ENCODE measurements at places on chromosomes 7 and 10. TPM values are rescaled to one million over a fixed set of nuclear protein-coding genes. Genes with fewer than 3 reads are reported as not detected.

GRCh38 chr10:8392216-8392615, 337.7 kb downstream of the GATA3 start:
- H3K27me3 ChIP-seq, result no peaks in the 10 kb centered on the region
- H3K4me3 ChIP-seq, result no peak overlapping the region
- H3K36me3 ChIP-seq, result no peaks in the 10 kb centered on the region
- H3K4me1 ChIP-seq, result no peaks in the 10 kb centered on the region

GRCh38 chr7:47192978-47193377, 388.9 kb downstream of the TNS3 start:
- H3K4me3 ChIP-seq, result no peak overlapping the region
- peaks cover 62% of the 10 kb centered on the region for H3K27me3 ChIP-seq
- no peaks in the 10 kb centered on the region for H3K4me1 ChIP-seq

DNA sequence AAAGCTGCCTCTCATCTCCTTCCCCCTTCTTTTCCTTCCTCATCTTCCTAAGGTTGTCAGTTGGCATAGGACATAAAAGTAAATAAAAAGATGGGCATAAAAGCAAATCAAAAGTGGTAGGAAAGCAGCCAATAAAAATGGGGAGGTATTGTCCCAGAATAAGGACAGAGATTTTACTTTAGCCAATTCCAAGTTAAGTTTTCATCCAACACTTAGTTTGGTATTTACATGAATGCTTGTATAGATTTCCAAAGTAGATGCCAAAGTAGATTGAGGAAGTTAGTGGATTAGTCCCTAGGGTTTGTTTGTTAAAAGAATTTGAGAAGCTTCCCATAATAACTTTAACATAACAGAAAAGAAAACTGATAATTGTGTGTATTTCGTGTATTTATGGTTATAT, 33.7 kb downstream of the HDAC9 start:
- H3K27me3 ChIP-seq, result no peaks in the 10 kb centered on the region
- no peaks in the 10 kb centered on the region for H3K36me3 ChIP-seq
- no peak overlapping the region for H3K4me3 ChIP-seq
- no peak overlapping the region for H3K27ac ChIP-seq
- no peak for DNase-seq

DNA sequence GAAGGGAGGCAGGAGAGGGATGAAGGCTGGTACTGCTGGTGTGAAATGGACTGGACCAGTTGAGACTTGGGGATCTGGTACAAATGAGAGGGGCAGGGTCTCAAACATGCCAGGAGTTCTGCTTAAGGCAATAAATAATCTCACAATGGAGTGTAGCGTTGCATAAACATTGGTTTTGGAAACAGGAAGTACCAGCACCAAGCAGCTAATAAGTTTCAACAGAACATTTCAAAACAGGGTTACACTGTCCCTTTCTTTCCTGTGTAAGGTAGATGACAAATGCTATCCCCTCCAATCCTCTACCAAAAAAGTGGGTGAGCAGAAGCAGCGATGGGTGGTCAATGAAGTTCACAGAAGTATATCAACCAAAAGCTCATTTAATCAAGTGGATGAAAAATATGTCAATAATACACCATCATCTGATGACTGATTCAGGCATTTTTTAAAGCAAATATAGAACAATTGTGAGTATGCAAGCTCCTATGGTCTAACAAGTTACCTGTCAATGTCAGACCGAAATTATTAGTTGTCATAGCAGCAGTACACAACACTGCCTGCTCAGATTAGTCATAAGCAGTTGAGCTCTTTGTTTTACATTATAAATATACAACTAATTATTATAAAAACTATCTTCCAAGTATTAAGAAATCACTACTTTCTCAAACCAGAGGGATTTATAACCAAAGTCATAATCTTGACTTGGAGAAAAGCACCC, 220.0 kb downstream of the FAM107B start:
- peak overlapping the region; percentile 12 for H3K27ac ChIP-seq
- no peaks in the 10 kb centered on the region for H3K27me3 ChIP-seq
- peak; percentile 52 for DNase-seq

- H3K4me1 ChIP-seq, result no peaks in the 10 kb centered on the region
- no peak overlapping the region for H3K4me3 ChIP-seq
- no peaks in the 10 kb centered on the region for H3K27me3 ChIP-seq
- DNase-seq, result peak; percentile 21
- no peak overlapping the region for H3K27ac ChIP-seq
These were observed 435.8 kb downstream of the EXOC4 start for GRCh38 chr7:133688483-133689239.

- no peaks in the 10 kb centered on the region for H3K36me3 ChIP-seq
- DNase-seq, result no peak
- no peaks in the 10 kb centered on the region for H3K4me1 ChIP-seq
These were observed 36.0 kb upstream of the GLCCI1 start for GRCh38 chr7:7932553-7932952.

GRCh38 chr10:659688-660141, 29.8 kb downstream of the DIP2C start:
- H3K27me3 ChIP-seq, result no peaks in the 10 kb centered on the region
- H3K4me1 ChIP-seq, result peaks cover 15% of the 10 kb centered on the region
- peak; percentile 87 for DNase-seq
- peak overlapping the region; percentile 24 for H3K27ac ChIP-seq
- no peak overlapping the region for H3K4me3 ChIP-seq

GRCh38 chr10:17599089-17599488, 18.1 kb downstream of the HACD1 start:
- peak; percentile 55 for DNase-seq
- H3K27ac ChIP-seq, result no peak overlapping the region
- peaks cover 3% of the 10 kb centered on the region for H3K36me3 ChIP-seq
- no peaks in the 10 kb centered on the region for H3K4me1 ChIP-seq
- no peaks in the 10 kb centered on the region for H3K27me3 ChIP-seq

- no peak overlapping the region for H3K4me3 ChIP-seq
- H3K27ac ChIP-seq, result no peak overlapping the region
- no peaks in the 10 kb centered on the region for H3K36me3 ChIP-seq
- peaks cover 1% of the 10 kb centered on the region for H3K4me1 ChIP-seq
These were observed 6.1 kb upstream of the SCRN1 start for GRCh38 chr7:29995652-29996051.

GRCh38 chr10:29130190-29130673, 158.6 kb upstream of the LYZL1 start:
- H3K4me3 ChIP-seq, result no peak overlapping the region
- peaks cover 9% of the 10 kb centered on the region for H3K27me3 ChIP-seq
- H3K27ac ChIP-seq, result no peak overlapping the region
- DNase-seq, result peak; percentile 51
- peaks cover 12% of the 10 kb centered on the region for H3K4me1 ChIP-seq

DNA sequence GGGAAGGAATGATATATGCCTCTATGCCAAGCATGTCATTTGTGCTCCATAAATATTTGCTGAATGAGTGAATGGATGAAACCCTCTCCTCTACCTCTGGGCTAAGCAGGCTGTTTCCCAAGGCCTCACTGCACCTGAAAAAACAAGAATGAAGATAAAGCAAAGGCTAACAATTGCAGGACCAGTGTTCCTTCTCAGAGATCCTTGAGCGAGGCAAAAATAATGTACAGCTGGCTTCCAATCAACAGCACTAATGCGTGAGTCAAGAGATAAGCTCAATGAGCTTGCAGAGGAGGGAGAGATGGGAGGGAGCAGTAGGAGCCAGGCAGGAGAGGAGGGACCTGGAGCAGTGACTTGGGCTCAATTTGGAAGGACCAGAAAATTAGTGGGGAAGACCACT, 144.5 kb upstream of the NFE2L3 start:
- no peak for DNase-seq
- H3K27ac ChIP-seq, result no peak overlapping the region
- no peaks in the 10 kb centered on the region for H3K36me3 ChIP-seq
- no peaks in the 10 kb centered on the region for H3K27me3 ChIP-seq
- no peak overlapping the region for H3K4me3 ChIP-seq

DNA sequence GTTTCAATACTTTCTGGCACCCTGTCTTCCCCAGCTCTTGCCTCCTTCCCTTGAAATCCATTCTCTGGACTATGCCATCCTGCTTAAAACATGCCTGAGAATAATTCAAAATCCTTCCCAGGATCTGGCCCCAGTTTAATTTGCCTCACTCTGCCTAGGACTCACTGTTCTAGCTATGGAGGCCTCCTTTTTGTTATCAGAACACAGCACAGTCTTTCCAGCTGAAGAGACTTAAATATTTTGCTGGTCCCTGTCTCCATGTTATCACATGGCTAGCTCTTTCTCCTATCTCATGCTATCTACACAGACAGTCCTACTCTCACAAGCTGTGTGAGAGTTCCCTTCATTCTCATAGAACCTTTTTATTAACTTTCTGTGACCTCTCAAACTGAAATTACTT, 194.8 kb downstream of the RNLS start:
- no peaks in the 10 kb centered on the region for H3K27me3 ChIP-seq
- H3K36me3 ChIP-seq, result no peaks in the 10 kb centered on the region
- peaks cover 2% of the 10 kb centered on the region for H3K4me1 ChIP-seq
- DNase-seq, result no peak
- H3K27ac ChIP-seq, result no peak overlapping the region

DNA sequence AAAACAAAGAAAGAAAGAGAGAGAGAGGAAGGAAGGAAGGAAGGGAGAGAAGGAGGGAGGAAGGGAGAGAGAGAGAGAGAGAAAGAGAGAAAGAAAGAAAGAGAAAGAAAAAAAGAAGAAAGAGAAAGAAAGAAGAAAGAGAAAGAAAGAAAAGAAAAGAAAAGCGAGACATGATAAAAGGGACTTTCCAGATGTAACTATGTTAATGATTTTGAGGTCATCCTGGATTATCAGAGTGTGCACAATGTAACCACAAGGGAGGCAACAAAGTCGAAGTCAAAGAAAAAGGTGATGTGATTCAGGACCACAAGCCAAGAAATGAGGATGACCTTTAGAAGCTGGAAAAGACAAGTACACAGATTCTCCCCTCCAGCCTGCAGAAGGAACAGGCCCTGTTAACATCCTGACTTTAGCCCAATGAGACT, 48.9 kb upstream of the PAX2 start:
- peaks cover 15% of the 10 kb centered on the region for H3K27me3 ChIP-seq
- no peak overlapping the region for H3K4me3 ChIP-seq
- H3K36me3 ChIP-seq, result no peaks in the 10 kb centered on the region
- DNase-seq, result no peak
- H3K27ac ChIP-seq, result no peak overlapping the region
- no peaks in the 10 kb centered on the region for H3K4me1 ChIP-seq

- H3K27me3 ChIP-seq, result no peaks in the 10 kb centered on the region
- H3K36me3 ChIP-seq, result no peaks in the 10 kb centered on the region
- no peak overlapping the region for H3K4me3 ChIP-seq
- no peak overlapping the region for H3K27ac ChIP-seq
These were observed 239.9 kb upstream of the KCND2 start for GRCh38 chr7:120033114-120033513.

DNA sequence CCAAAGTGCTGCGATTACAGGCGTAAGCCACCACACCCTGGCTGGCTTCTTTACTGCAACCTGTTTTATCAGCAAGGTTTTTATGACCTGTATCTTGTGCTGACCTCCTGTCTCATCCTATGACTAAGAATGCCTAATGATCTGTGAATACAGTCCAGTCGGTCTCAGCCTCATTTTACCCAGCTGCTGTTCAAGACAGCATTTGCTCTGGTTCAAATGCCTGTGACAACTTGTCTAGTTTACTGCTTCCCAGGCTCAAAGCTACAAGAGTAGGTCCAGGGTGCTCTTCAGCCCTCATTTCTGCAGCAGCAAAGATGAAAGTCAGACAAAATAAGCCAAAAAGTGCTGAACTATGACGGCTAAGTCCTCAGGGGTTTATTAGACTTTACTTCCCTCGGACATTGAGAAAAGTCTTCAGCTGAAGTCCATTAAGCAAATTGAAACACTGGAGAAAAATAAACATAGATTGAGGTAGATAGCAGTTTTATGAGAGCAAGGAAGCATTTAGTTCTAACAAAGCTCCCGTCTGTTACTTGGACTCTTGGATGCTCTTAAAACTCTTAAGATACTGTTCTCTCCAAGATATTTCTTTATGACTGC, 12.5 kb upstream of the LYZL1 start:
- no peak overlapping the region for H3K27ac ChIP-seq
- no peaks in the 10 kb centered on the region for H3K4me1 ChIP-seq
- peaks cover 42% of the 10 kb centered on the region for H3K27me3 ChIP-seq
- no peak for DNase-seq
- no peak overlapping the region for H3K4me3 ChIP-seq

- H3K27ac ChIP-seq, result no peak overlapping the region
- no peaks in the 10 kb centered on the region for H3K4me1 ChIP-seq
- no peak for DNase-seq
- peaks cover 1% of the 10 kb centered on the region for H3K27me3 ChIP-seq
- no peaks in the 10 kb centered on the region for H3K36me3 ChIP-seq
These were observed 7.9 kb downstream of the NXPH1 start for GRCh38 chr7:8441106-8441965.

DNA sequence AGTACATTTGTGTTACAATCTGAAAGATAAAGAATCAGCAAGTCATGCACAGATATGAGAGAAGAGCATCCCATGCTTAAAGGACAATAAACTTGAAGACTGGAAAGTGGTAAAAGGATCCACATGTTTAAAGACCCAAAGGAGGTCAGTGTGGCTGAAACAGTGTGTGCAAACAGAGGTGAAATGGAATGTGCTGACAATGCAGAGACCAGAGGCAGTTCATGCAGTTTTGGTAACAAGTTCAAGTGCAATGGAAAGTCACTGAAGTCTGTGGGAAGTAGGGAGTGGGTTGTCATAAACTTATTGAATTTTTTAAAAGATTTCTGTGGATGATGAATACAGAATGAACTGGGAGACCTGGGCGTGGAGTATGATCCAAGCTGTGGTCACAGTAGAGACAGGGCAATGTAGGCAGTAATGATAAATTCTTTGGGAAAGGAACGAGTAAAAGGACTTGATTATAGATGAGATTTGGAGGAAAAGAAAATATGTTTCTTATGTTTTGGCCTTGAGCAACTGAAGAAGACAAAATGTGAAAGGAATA, 408.0 kb downstream of the HGF start:
- no peak for DNase-seq
- H3K27me3 ChIP-seq, result no peaks in the 10 kb centered on the region
- H3K27ac ChIP-seq, result no peak overlapping the region
- no peaks in the 10 kb centered on the region for H3K4me1 ChIP-seq

DNA sequence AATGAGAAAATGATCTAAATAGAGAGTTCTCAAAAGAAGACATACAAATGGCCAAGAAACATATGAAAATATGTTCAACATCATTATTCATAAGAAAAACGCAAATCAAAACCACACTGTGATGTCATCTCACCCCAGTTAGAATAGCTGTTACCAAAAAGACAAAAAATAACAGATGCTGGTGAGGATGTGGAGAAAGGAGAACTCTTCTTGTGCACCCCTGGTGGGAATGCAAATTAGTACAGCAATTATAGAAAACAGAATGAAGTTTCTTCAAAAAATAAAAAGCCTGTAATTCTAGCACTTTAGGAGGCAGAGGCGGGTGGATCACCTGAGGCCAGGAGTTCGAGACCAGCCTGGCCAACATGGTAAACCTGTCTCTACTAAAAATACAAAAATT, 199.3 kb downstream of the PARD3 start:
- no peak overlapping the region for H3K27ac ChIP-seq
- DNase-seq, result peak; percentile 30
- H3K36me3 ChIP-seq, result no peaks in the 10 kb centered on the region
- no peaks in the 10 kb centered on the region for H3K4me1 ChIP-seq

Gene SLC25A13
- 5.6 TPM for polyA plus RNA-seq

Gene PKD2L1
- polyA plus RNA-seq, result not detected

Gene ADIRF
- polyA plus RNA-seq, result 7.2 TPM

Gene GIMAP1
- polyA plus RNA-seq, result not detected

Gene DNTT
- not detected for polyA plus RNA-seq

Gene RBM33
- 10.8 TPM for polyA plus RNA-seq

Gene C10orf62
- polyA plus RNA-seq, result not detected

Gene SUGCT
- polyA plus RNA-seq, result 8.3 TPM

Gene EGR2
- 1.2 TPM for polyA plus RNA-seq
